GM13977 (cell line): ENCODE measurements at places on chromosomes 12 and 14.
A peak's percentile ranks its signal among the peaks of the same experiment; 100 is the strongest.

DNA sequence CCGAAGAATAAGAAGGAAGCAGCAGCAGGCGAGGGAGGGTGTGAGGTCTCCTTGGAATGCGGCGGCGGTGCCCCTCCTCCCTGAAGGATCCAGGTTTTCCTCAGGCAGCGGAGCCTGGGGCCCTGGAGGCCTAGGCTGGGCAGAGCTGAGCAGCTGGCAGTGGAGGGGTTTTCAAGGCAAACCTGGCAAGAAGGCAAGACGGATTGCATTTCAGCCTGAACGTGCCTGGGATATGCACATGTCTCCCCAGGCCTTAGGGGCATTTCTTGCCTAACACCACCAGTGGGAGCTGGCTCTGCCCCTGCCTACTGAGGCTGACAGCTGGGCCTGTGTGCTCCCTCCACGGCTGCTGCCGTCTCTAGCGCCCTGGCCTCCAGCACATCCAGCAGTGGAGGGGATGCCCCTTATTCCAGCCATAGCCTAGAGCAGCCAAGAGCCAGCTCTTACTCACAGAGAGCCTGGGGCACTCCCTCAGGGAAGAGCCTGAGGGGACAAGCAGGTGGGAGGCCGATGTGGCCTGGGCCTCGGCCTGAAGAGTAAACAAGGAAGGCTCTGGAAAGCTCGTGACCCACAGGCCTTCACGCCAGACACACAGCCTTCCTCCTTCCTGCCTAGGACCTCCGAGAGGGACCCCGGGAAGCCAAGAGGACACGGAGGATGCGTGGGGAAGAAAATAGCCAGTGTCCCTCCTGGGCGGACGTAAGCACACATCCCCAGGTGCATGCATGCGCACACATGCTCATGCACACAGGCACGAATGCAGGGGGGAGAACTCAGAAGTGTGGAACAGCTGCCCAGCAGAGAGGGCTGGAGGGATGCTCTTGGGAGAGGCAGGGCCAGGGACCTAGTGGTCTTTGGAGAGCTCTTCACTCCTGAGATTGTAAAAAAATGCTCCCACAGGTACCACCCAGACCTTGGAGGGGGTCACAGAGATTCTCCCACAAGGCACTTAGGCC is 23.0 kb upstream of the EIF2B2 start:
- DNase-seq = no peak

- DNase-seq = no peak
Observed at GRCh38 chr14:100150932-100151587, 8.4 kb downstream of the DEGS2 start.

- no peak for DNase-seq
Observed at GRCh38 chr12:16587514-16587913, 18.4 kb downstream of the LMO3 start.

- DNase-seq = peak; percentile 53
Observed at GRCh38 chr12:101414533-101415119, 7.1 kb upstream of the ARL1 start.
